DMS 273 treated with DMSO at 0.1 percent for 48 hours (cell line): ENCODE measurements at places on chromosomes 7 and 10.

- DNase-seq = no peak
These were observed 172.9 kb downstream of the PRKCQ start for GRCh38 chr10:6407034-6407721.

- DNase-seq = no peak
These were observed 56.5 kb downstream of the CDH23 start for GRCh38 chr10:71453186-71453585.

DNA sequence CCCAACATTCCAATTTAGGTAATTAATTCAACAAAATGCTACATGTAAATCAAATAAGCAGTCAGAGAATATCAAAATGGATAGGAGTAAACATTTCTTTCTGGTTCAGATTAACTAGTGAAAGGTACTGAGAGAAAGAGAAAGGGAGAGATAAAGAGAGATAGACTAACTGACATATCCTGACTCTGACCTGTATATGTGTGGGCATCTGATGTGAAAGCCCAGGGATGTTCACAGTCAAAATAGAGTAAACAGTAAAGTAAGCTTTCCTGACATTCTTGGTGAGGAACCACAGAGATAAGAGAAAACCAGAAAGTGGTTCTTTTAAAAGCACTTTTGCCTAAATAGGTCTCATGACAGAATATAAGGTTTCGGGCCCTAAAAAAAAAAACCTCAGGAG lies 37.5 kb upstream of the ANK3 start:
- DNase-seq = no peak

DNA sequence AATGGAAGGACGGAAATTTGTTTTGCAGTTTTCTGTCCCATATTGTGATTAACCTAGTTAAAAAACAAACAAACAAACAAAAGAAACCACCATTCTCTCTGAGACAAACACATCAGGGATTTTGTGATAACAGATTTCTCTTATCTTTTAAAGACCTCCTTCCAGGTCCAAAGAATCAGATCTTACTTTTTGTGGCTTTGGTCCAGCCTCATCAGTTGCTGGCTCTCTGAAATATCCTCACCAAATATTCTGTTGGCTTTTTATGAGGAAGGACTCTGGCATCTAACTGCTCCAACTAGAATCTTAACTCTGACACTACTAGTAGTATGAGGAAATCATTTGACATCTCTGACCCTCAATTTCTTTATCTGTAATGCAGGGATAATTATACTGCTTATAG lies 4.8 kb downstream of the FAM204A start:
- no peak for DNase-seq

- no peak for DNase-seq
These were observed 233.8 kb upstream of the GRB10 start for GRCh38 chr7:51016546-51016945.

DNA sequence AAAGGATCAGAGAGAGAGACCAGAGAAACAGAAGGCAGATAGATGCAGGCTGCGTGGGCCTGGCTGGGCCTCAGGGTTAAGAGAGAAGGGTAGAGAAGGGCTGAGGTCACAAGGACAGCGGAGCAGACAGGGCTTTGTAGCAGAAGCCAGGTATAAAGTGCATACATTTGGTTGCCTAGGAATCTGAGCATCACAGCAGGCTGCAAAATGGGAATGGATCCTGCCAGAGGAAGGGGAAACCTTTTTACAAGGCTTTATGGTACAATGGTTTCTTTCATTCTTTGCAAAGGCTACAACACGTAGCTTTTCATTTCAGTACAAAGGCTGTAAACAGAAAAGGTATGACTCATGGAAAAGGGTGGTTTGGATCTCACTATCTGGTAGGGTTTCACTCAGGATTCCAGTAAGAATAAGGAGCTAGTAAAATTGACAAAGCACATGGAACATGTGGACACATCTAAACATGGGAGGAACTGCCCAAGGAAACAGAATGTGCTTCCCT lies 275.1 kb downstream of the DOCK4 start:
- no peak for DNase-seq

GRCh38 chr7:115136796-115137443 lies 215.0 kb downstream of the MDFIC start:
- DNase-seq = no peak

DNA sequence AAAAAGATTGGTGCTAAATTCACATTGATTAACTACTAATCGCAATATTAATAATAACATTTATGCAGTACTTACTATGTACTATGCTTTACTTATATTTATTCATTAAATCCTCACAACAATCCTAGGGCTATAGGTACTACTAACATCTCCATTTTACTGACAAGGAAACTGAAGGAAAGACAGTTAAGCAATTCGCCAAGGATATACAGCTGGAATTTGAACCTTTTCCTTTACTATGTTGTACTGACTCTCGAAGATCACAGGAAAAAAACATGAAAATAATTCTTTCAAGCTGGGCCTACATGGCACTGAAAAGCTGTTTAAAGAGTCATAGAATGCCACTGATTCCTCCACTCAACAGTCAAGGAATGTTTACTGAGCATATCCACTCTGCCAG lies 185.4 kb downstream of the IPMK start:
- DNase-seq = no peak

DNA sequence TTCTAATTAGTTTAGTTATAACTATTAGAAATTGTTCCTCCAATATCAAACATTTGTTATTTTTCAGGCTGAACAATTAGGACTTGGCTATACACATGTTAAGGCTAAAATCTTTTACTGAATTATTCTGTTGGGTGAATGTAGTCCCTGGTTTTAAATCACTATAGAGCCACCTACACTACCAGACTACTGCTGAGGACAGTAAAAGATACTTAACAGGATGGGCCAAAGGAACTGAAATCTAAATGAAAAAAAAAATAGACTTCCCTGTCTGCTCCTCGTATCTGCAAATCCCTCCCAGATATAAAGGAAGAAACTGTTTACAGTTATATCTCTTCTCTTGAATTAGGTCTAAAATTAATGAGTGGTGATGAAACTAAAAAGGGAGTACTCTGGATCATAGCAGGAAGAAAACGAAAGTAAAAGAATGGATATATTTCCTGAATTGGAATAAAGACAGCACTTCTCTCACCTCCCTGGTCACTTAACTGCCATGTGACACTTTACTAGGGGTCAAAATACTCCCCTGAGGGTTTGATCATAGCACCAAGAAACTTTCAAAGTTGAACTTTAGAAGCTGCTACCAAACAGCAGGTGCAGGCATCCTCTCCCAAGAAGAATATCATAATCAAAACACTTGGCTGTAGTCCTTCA lies 12.7 kb downstream of the FBXW4 start:
- no peak for DNase-seq

GRCh38 chr7:132977234-132977633 lies 104.7 kb downstream of the CHCHD3 start:
- DNase-seq = no peak

- DNase-seq = no peak
These were observed 15.5 kb upstream of the SP4 start for GRCh38 chr7:21412410-21412851.

- no peak for DNase-seq
These were observed 281 bp upstream of the EXOC6 start for GRCh38 chr10:92848037-92848440.

- DNase-seq = no peak
These were observed 7.0 kb upstream of the CYP3A4 start for GRCh38 chr7:99791021-99791420.

DNA sequence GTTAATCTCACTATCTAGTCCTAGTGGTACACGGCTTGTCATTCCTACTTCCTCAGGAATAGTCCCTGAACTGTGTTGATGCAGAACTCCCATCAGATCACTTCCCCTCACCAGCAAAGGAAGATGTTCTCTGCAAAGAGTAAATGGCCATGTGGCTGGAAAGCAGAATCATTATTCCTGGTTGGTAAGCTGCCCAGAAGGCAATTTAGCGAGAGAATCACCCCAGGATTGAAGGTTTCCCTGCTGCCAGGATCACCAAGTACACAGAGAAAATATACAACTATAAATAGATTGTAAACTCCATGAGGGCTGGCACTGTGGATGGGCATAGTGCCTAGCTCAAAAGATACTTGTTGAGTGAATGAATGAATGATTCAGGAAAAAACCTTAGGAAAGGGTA lies 115.0 kb downstream of the GFRA1 start:
- no peak for DNase-seq

DNA sequence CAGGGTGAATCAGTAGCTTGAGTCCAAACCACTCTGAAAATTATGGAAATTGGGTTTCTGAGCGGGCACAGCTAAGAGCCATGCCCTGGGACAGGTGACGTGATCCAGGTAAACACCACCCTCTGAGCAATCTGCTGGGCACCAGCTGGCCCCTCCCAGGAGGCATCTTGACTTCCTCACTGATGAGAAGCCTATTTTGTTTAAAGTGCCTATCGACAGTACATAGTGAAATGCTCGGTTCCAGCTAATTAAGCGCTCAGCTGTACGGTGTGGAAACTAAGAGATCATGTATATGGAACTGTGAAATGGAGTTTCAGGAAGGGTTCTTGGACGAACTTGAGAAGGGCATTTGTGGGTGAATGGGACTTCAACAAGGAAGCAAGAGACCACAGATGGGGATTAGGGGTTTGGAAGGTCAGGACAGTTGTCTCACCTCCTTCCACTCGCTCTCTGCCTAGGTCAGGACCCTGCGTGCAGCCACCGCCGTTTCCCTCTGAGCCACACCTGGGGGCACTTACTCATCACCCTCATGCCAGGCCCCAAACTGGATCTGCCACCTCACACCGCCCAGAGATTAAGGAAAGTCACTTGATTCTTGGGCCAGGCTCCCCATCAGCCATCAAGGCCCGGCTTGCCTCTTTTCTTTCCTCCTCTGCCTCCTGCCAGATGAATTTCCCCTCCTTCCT lies 3.2 kb downstream of the ITPRIP start:
- DNase-seq = no peak

GRCh38 chr10:938941-939678 lies 7.6 kb upstream of the LARP4B start:
- no peak for DNase-seq

- DNase-seq = no peak
These were observed 66.6 kb downstream of the NRBF2 start for GRCh38 chr10:63199716-63200115.

GRCh38 chr10:92562424-92562823 lies 11.5 kb downstream of the IDE start:
- DNase-seq = no peak

GRCh38 chr7:108415821-108416536 lies 40.3 kb downstream of the NRCAM start:
- no peak for DNase-seq

DNA sequence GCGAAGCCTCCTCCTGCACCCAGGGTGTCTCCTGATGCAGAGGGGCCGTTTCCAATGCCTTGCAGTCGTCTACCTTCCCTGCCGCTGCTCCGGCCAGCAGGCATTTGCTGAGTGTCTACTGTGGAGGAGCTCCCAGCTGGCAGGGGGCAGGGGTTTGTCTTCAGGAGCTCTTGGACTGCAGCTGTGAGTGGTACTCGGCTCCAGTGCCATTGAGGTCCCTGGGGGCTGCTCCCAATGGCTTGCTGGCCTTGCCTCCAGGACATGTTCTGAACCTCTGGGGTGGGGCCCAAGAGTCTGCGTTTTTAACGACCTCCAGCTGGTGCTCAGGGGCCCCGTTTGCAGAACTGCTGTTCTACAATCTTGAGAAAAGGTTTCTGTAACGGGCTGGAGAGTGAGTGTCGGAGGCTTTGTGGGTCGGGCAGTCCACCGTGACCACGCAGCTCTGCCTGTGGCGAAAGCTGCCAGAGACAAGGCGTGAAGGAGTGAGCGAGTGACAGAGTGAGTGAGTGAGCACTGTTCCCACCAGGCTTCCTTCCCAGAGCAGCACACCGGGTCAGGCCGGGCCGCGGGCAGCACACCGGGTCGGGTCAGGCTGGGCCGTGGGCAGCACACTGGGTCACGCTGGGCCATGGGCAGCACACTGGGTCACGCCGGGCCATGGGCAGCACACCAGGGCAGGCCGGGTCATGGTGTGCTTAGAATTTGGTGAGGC lies 520.2 kb downstream of the PTPRN2 start:
- DNase-seq = no peak

DNA sequence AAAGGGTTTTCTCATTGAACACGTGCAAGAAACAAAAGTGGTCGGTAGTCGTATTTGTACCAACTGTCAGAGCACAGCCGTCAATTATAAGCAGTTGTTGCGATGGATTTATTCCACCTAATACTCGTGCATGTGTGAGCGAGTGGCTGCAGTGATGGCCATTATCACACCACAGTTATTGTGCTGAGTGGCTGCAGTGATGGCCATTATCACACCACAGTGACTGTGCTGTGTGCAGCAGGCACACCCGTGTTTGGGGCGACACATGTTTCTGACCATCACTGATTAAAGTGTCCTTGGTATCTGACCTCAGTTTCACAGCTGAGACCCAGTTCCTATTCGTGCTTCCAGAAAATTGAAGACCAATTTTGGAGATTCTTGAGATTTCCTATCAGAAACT lies 142.9 kb upstream of the PFKP start:
- no peak for DNase-seq

- no peak for DNase-seq
These were observed 1.4 kb upstream of the ELMO1 start for GRCh38 chr7:37450035-37450434.

DNA sequence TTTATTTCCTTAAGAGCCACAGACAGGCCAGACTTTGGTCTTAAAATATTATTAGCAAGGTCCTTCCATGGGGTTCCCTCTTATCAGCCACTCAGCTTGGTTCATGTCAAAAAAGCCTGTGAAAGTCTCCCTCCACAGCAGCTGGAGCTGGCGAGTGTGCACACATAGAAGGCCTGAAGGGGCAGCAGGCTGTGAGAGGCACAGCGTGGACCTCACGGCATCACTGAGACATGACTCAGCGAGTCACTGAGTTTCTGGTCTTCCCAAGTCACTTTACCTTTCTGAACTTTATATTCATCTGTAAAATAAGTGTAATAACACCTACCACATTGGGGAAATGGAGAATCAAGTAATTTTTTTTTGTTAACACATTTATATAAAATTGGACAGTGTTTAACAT lies 8.7 kb downstream of the TAF3 start:
- no peak for DNase-seq

DNA sequence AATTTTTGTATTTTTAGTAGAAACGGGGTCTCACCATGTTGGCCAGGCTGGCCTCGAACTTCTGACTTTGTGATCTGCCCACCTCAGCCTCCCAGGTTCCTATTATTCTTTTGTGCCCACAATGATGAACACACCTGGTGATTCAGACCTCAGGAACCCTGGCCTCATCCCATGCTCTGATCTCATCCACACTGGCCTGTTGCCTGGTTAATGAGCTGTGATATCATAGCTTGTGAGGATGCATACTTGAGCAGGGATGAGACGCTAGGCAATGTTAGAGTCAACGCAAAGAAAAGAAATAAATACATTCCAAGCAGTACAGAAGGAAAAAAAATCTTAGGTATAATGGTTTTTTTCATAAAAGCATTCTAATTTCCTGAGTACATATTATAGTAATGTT lies 82.4 kb upstream of the RNF32 start:
- DNase-seq = no peak

DNA sequence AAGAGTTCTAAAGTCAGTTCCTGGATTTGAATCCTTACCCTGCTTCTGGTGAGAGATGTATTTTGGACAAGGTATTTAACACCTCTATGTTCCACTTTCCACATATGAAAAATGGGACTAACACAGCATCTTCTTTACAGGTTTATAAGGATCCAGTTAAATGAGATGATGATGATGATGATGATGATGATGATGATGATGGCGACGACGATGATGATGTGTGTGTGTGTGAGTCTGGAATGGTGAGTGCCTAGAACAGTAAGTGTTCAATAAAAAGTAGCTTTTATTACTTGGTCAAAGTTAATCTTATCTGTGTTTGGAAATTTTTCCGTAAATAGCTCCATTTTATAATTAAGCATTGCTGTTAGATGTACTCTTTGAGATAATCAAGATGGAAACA lies 248.3 kb upstream of the SLC26A5 start:
- no peak for DNase-seq

GRCh38 chr7:98840722-98841121 lies 29.1 kb downstream of the TMEM130 start:
- DNase-seq = no peak
